Ascending aorta (tissue), 2 donors: ENCODE measurements at places on chromosomes 3 and 15. TPM values are rescaled to one million over a fixed set of nuclear protein-coding genes. Genes with fewer than 3 reads are reported as not detected.

DNA sequence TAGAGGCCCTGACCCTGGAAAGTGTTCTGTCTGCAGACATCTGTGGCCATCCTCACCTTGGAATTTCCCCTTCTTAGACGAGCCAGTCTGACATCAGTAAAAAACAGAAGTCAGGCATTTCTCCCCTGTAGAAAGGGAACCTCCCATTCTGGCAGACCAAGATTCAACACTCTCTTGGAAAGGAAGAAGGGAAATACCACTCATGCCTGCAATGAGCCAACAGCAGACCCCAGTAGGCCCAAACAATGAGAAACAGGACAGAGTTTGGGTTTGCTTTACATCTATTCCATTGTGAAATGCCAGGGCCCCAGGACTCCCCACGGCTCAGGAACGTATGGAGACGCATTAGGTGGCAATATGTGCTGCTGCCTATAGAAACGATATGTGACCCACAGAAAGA, 264.0 kb upstream of the NSMCE3 start:
- no peaks in the 10 kb centered on the region for H3K36me3 ChIP-seq
- H3K27ac ChIP-seq = peak overlapping the region; percentile 50
- no peak for DNase-seq

GHSR gene
- not detected for total RNA-seq

GRCh38 chr15:63729115-63729884, 104.4 kb downstream of the HERC1 start:
- H3K4me3 ChIP-seq = no peak overlapping the region
- no peaks in the 10 kb centered on the region for H3K27me3 ChIP-seq
- H3K36me3 ChIP-seq = peaks cover 70% of the 10 kb centered on the region
- no peak for DNase-seq

DNA sequence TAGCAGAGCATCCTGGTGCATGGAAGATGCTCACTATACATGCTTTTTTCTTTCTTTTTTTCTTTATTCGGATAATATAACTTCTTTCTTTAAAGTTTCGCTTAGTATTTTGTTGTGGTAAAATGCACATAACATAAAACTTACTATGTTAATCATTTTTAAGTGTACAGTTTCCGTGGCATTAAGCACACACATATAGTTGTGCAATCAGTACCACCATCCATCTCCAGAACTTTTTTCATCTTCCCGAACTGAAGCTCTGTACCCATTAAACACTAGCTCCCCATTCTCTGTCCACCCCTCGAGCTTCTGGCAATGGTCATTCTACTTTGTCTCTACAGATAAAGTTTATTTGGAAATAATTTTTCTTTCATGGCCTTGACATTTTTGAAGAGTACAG, 1.0 kb upstream of the JAGN1 start:
- peak overlapping the region; percentile 98 for H3K27ac ChIP-seq
- no peak for DNase-seq
- no peaks in the 10 kb centered on the region for H3K4me1 ChIP-seq
- H3K36me3 ChIP-seq = peaks cover 12% of the 10 kb centered on the region

DLEC1 gene
- 0.11 TPM for total RNA-seq

PARP9 gene
- 8.1 TPM for total RNA-seq

GRCh38 chr3:138781012-138781470, 53.7 kb downstream of the PIK3CB start:
- no peaks in the 10 kb centered on the region for H3K36me3 ChIP-seq
- no peaks in the 10 kb centered on the region for H3K4me1 ChIP-seq
- H3K27ac ChIP-seq = no peak overlapping the region

- no peak for DNase-seq
- no peaks in the 10 kb centered on the region for H3K36me3 ChIP-seq
- no peaks in the 10 kb centered on the region for H3K27me3 ChIP-seq
- H3K4me3 ChIP-seq = no peak overlapping the region
- H3K27ac ChIP-seq = peak overlapping the region; percentile 29
These were observed 70.5 kb upstream of the SLC4A7 start for GRCh38 chr3:27554706-27555105.

DNA sequence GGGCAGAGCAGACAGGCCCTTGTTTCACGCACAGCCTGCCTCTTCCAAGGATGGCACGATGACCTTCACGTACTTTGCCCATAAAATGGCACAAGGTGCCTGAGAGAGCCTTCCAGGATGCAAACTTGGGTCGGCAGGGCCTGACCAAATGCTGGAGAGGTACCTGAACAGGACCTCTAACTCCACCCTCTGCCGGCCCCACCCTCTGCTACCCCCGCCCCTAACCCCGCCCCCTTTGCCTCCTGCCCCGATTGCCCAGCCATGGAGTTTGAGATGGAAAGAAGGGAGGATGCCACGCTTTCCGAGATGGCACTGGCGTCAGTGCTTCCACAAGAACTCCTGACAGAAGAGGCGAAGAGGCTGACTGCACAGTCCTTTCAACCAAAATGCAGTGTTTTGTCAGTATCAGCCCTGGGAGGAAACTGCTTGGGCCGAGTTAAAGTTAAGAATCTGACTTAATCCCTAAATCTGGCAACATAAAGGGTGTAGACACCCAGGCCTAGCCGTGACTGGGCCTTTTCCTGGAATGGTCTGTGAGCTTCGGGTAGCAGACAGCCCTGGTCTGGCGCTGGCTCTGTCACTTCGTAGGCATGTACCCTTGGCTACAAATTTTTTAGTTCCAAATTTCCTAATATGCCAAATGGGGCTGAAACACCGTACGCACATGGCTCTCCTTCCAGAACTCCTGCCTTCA, 230.3 kb upstream of the RGMA start:
- DNase-seq = peak; percentile 25
- H3K36me3 ChIP-seq = no peaks in the 10 kb centered on the region
- H3K27ac ChIP-seq = peak overlapping the region; percentile 79
- no peaks in the 10 kb centered on the region for H3K4me1 ChIP-seq
- no peak overlapping the region for H3K4me3 ChIP-seq

NR2E3 gene
- total RNA-seq = not detected

DNA sequence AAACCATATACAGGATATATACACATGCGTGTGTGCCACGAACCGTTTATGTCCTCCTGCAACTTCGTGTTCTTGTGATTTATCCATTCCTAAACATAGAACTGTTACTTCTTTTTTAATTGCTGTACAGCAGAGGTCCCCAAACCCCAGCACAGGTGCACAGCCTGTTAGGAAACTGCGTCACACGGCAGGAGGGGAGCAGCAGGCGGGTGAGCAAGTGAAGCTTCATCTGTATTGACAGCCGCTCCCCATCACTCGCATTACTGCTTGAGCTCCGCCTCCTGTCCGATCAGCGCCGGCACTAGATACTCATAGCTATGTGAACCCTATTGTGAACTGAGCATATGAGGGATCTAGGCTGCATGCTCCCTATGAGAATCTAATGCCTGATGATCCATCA, 34.9 kb upstream of the NRROS start:
- H3K27me3 ChIP-seq = no peaks in the 10 kb centered on the region
- no peaks in the 10 kb centered on the region for H3K4me1 ChIP-seq
- no peak overlapping the region for H3K4me3 ChIP-seq
- H3K36me3 ChIP-seq = no peaks in the 10 kb centered on the region
- no peak for DNase-seq
- no peak overlapping the region for H3K27ac ChIP-seq
